Ascending aorta (tissue), 2 donors: ENCODE measurements at places on chromosomes 11 and 22.

DNA sequence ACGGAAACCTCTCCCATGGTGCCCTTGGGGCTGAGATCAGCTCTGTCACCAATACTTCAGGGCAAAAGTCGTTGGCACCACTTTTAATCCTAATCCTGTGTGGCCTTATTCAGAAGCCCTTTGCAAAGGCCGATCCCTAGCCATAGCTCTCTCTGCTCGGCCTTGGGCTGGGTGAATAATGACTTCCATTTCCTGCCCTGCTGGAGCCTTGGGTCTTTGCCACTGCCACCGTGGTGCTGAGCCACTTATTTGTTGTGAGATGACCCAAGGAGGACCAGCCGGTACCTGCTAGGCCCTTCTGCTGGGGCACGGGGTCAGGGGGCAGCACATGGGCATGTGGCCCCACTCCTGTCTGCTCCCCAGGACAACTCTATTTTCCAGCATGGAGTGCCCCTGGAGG lies 188.2 kb downstream of the ST3GAL4 start:
- no peak for DNase-seq

DNA sequence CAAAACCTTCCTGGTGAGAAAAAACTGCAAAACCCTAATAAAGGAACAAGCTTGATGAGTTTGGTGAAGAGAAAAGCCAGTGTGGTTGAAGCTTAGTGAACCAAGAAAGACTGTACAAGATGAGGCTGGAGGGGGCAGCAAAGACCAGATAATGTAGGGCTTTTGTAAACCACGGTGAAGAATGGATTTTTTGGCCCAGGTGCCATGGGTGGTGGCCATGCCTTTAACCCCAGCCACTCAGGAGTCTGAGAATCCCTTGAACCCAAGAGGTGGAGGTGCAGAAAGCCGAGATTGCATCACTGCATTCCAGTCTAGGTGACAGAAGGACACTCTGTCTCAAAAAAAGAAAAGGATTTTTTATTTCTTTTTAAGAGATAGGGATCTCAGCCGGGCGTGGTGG lies 5.0 kb upstream of the ZDHHC5 start:
- DNase-seq = no peak

GRCh38 chr11:33984682-33985389 lies 66.7 kb upstream of the CAPRIN1 start:
- no peak for DNase-seq

DNA sequence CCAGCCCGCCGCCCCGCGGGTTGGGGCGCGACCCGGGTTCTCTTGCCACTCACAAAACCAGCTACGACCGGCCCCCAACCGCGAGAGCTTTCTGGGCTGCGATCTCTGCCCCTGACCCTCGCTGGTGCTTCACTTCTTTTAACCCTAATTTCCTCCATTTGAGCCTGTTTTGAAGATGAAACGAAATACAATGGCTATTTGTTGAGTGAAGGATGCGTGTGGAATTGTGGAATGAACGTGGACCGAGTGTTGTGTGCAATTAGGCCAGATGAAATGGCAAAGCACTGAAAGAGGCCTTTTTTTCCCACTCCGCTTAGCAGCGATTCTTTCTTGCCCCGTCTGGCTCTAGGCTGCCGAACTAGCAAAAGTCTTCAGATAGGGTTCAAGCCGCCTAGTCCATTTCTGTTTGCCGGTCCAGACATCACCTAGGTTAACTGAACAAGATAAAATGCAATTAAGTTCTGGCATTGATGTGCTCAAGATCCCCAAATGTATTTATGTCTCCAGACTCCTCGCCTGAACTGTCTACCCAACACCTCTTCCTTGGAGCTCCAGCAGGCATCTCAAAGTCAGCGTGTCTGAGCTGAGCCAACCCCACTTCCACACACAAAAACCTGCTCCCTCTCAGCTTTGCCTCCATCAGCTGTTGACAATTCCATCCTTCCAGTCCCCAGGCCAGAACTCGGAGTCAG lies 471 bp upstream of the TMEM184B start:
- no peak for DNase-seq
